ENCODE measurements at places on chromosomes 11 and 22.

DNA sequence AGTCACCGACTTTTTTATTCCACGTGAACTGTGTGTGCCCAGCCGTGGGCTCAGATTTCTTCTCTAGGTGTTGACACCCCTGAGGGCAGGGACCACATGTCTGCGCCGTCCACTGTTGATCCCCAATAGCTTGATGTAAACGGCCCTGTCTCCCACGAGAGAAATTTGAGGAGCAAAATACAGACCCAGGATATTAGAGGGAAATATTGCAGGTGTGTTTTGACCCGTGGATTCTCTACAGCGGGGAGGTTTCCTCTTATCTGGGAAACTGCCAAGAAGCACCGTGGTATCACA lies 437.5 kb downstream of the TBC1D22A start:
- DNase-seq = no peak

DNA sequence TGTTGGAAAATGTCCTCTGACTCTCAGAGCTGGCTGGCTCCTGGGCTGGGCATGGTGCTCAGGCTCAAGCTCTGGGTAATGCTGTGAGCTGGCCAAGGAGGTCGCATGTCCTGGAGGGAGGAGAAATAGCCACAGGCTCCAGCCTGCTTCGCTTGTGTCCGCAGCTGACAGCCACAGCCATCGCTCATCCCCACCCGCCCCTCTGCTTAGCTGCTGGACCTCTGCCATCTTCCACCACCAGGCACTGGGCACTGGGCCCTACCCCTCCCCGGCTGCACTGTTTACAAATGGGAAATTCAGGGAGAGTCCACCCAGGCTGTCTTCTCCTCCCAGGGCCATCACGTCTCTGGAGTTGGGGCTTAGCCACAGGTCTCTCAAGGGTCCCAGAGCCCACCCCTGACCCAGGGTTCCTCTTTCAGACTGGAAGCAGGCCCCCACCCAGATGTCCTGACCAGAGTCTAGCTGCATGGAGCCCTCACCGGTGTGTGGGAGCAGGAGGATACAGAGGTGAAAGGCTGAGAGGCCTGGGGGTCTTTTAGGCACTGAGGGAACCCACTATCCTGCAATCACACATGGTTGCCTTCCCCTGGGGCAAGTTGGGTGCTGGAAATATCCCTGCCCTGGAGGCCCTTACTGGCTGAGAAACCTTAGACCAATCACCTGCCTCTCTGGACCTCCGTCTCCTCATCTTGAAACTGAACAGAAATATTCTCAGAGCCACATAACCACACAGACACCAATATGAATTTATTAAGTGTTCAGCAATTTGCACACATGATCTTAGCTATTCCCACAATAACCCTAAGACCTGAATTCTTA lies 62.7 kb downstream of the CD82 start:
- peak; percentile 89 for DNase-seq

GRCh38 chr11:9455722-9456121 lies 5.1 kb upstream of the ZNF143 start:
- DNase-seq = no peak

GRCh38 chr11:125345421-125346178 lies 150.5 kb downstream of the FEZ1 start:
- peak; percentile 22 for DNase-seq

GRCh38 chr11:125514336-125515101 lies 18.5 kb upstream of the FEZ1 start:
- DNase-seq = no peak

DNA sequence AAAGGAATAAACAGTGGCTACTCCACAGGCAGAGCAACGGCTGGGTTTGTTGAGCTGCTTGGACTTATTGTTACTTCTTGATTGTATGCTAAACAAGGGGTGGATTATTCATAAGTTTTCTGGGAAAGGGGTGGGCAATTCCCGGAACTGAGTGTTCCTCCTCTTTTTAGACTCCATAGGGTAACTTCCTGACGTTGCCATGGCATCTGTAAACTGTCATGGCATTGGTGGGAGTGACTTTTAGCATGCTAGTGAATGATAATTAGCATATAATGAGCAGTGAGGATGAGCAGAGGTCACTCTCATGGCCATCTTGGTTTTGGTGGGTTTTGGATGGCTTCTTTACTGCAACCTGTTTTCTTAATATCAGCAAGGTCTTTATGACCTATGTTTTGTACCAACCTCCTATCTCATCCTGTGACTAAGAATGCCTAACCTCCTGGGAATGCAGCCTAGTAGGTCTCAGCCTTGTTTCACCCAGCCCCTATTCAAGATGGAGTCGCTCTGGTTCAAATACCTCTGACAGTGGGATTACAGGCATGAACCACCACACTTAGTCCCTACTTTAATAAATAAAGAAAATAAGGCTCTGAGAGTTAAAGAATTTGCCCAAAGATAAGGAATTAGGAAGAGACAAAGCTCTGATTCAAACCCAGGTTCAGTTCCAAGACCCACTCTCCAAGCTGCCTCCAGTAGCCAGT lies 65.6 kb upstream of the CLMP start:
- no peak for DNase-seq

DNA sequence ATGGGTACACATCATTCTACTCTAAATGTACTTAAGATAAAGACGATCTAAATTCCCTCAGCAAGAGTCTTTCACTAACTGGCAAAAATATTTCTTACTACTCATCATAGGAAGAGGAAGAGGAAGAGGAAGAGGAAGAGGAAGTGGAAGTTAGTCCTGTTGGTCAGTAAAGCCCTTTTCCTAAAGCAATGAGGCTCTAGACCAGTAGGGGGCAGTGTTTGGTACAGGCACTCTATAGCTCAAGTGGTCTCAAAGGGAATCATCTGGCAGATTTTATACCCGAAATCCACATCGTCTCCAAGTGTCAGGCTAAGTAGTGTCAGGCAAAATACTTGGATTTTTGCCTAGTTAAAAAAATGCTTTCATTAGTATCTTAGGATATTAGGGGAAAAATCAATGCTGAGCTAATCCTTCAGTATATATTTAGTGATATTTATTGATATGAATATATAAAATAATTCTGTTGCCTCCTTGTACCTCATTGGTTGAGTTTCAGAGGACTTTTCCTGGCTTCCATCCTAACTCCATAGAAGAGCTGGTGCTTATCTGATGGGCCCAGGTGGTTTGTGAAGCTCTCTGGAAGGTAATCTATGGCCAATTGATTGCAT lies 7.7 kb downstream of the BLID start:
- DNase-seq = no peak

- no peak for DNase-seq
These were observed 1.4 kb downstream of the POU2AF2 start for GRCh38 chr11:111246956-111247355.

GRCh38 chr22:30212996-30213441 lies 33.5 kb downstream of the LIF start:
- DNase-seq = no peak

GRCh38 chr11:37963440-37963839 lies 1365.4 kb upstream of the RAG2 start:
- no peak for DNase-seq

GRCh38 chr11:114876234-114876633 lies 197.9 kb downstream of the NXPE2 start:
- no peak for DNase-seq

DNA sequence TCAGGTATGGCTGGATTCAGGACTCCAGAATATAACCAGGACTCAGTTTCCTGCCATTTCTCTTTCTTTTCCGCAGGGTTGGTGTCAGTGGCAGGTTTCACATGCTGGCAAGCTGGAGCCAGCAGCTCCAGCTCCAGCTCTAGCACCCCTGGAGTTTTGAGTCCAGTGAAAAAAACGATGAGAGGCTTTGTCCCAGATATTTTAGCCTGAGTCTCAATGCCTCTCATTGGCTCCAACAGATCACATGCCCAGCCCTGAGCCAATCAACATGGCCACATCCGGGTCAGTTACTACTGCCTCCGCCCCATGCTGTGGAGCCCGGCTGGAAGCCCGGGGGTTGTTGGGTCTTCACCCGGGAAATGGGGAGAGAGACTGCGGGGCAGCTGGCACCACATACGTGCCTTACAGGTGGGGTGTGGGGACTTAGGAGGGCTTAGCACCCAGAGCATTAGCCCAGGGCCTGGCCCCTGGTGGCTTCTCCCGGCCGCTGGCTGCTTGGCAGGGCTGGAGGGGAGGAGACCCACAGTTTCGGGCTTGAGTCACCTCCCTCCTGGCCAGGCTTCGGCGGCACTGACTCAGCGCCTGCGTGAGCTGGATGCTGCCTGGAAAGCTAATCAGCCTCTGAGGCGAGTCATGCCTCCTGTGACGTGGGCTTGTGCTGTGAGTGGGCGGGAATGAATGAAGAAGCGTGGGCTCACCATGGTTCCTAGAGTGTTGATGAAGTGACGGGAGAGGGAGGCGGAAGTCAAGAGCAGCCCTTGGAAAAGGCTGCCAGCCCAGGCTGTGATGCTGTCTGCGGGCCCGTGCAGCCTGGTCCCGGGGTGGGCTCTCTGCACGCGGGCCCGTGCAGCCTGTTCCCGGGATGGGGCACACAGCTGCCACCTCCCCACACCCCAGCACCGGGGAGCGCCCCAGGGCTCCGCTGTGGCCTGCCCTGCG lies 15.3 kb upstream of the MRTFA start:
- DNase-seq = peak; percentile 73

- DNase-seq = no peak
These were observed 22.4 kb downstream of the ENTHD1 start for GRCh38 chr22:39871008-39871798.

DNA sequence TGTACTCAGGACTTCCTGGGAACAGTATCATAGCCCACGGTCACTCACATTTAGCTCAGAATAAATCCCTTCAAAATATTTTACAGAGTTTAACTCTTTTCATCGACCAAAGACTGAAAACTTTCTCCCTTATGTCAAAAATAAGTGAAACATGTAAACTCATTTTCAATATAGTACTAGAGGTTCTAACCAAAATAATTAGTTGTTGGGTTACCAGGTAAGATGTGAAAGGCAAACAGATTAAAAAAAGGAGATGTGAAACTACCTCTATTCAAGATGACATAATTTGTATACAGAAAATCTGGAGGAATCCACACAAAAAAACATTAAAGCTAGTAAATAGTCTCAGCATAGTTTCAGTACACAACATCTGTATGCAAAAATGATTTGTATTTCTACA lies 20.3 kb downstream of the XKR3 start:
- no peak for DNase-seq

- DNase-seq = no peak
These were observed 2.4 kb downstream of the RNF121 start for GRCh38 chr11:71931245-71931602.

- DNase-seq = no peak
These were observed 723.0 kb downstream of the KCNA4 start for GRCh38 chr11:29293825-29294224.

DNA sequence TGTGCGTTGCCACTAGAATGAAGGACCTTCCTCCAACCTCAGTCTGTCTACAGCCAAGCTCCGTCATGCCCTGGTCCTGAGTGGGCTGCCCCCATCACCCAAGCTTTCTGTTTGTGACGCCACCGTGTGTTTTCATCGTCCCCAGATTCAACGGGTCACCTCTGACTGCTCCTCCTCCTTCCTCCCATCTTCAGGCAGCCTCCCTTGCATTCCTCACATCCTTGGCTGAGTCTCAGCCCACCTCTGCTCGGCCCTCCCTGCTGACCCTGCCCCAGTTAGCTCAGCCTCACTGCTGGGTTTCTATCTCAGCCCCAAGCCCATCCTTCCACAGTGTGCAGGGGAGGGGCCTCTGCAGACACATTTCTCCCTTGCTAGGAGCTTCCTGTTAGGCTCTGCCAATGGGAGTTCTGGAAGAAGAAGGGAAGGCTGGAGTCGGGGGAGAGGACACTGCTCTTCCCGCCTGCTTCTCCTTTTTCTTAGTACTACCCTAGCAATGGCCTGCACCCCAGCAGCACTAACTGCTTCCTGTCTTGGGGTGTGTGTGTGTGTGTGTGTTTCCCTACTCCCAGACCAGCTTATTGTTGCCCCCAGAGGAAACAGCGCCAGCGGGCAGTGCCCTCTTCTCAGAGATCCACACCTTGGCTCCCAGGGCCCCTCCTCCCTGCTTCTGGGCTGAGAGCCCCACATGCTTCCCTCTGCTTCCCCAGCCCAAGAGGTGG lies 5.2 kb downstream of the IFT27 start:
- DNase-seq = no peak

DNA sequence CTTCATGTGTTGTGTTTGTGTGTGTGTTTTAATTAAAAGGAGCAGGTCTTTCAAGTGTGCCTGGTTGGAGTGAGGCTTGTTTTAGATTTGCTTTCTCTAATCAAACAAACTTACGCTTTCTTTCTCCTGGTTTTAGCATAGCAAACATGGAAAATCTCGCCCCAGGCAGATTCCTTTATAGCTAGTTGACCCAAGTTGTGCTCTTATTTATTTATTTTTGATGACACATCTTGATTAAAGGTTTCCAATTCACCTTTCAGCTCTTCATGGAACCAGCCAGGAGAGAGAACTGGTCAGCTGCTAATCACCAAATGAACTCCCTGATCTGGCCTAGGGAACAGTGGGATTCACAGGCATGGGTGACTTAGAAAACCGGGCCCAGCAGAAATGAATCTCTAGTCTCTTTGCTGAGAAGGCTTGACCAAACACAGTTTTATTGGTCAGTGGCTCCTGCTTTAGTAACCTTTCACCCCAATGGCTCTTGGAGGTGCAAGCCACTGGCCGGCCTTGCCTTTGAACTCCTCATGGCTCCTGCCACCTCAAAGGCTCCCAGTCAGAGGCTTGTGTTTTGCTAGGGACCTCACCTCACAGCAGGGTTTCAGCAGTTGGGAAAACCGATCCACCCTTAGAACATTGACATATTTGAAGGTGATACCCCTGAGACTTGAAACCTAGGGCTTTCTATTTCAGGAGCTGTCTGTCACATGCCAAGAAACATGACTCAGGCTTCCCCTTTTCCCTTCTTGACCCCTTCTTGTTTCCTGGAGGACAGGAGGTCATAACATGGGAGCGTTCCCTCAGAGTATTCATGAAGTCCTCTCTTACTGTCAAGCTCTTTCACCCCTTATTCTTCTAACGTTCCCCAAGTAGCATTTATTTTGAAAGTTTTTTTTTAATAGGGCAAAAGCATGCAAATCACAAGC lies 48.8 kb downstream of the EXT2 start:
- DNase-seq = no peak

DNA sequence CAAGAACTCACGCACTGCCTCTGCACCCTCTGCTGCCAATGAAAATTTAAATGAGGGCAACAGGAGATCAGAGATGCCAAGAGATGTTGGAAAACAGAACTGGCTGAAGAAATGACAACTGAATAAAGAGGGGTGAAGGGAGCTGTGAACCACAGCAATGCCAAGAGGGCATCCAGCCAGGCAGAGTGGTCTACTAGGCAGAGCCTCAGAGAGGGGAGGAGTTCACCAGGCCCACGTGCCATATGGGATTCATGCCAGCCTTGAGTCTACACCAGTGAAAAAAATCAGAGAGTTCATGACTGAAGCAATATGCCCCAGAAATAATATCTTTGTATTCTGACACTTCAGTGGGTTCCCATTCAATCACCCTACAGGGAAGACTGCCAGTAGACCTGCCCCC lies 4.4 kb downstream of the APOL2 start:
- no peak for DNase-seq

DNA sequence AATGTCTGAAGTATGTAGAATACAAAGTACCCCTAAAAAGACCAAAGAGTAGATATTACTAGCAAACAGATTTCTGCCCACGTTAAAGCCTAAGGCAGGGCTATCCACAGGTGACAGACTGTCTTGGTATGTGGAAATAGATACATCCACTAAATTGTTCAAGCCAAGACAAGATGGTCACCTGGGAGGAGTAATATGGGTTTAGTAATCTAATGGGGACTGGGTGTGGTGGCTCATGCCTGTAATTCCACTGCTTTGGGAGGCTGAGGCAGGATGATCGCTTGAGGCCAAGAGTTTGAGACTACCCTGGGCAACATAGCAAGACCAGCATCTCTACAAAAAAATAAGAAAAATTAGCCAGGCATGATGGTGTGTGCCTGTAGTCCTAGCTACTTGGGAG lies 7.5 kb downstream of the SGSM3 start:
- DNase-seq = no peak
